ENCODE measurements at places on chromosomes 1 and 21.

- no peak for DNase-seq
Observed at GRCh38 chr1:57163325-57163724, 197.5 kb upstream of the C8B start.

- DNase-seq = no peak
Observed at GRCh38 chr21:25565272-25566211, 41.7 kb downstream of the MRPL39 start.

DNA sequence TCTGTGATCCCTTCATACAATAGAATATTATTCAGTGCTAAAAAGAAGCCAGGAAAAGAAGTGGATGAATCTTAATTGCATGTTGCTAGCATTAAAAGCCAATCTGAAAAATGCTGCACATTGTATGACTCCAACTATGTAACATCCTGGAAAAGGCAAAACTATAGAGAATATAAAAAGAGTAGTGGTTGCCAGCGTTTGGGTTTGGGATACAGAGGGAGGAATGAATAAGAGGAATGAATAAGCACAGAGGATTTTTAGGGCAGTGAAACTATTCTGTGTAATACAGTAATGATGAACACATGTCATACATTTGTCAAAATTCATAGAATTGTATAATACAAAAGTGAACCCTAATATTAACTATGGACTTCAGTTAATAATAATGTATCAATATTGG is 42.5 kb downstream of the GPR88 start:
- no peak for DNase-seq

DNA sequence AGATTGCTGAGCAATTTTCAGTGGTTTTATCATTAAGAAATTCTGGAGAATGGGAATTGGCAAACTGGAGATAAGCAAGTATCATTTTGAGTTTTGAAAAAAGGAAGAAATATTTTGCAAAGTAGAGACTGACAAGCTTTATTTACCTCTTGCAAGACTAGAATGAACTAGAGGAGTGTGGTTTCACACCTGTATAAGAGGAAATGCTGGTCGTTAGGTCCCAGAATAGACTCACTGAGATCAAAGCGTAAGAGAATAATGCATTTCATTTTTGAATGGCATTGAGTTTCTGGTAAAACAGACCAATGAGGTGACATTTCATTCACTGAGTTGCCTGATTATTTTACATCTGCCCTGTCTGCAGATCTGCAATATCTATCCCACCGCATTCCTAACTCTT is 308.1 kb downstream of the ADGRL2 start:
- DNase-seq = no peak

GRCh38 chr1:29806646-29807319 is 570.5 kb downstream of the PTPRU start:
- peak; percentile 93 for DNase-seq

GRCh38 chr1:181124291-181124751 is 35.8 kb downstream of the IER5 start:
- no peak for DNase-seq

DNA sequence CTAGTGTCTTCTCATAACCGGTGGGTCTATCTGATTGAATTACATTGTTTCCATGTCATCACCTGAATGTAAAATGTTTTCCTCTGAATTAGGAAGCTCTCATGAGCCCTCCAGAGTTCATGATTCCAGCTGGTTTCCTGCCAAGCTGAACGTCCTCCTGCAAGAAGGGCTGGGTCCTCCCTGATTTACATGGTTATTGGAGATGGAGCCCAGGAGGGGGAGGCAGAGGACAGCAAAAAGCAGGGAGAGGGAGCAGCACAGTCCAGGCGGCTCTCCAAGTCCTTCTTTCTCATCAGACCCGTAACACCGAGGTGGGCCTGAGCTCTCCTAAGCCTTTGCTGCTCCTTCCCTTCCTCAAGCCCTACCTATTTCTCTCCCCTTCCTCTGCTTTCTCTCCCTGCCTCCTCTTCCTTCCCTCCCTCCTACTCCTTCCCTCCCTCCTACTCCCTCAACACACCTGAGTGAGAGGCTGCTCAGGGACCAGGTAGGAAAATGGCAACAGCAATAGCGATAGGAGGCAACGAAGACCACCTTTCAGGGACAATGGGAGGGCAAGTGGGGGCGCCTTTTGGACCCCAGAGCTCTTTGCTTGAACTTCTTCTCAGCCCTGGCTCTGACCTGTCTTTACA is 265.9 kb downstream of the PRDM2 start:
- peak; percentile 73 for DNase-seq

GRCh38 chr1:23424293-23425192 is at the start of gene TCEA3:
Gene TCEA3 (minus strand): TSS chr1:23424748. CDS start chr1:23424633, 115 bp downstream.
- DNase-seq = no peak
